ENCODE measurements at places on chromosomes 7 and 10.

GRCh38 chr10:9198611-9199010 is 1144.1 kb downstream of the GATA3 start:
- DNase-seq: peak; percentile 81

- no peak for DNase-seq
Measured at GRCh38 chr10:1402016-1402770, 335.1 kb downstream of the ADARB2 start.

- DNase-seq: peak; percentile 86
Measured at GRCh38 chr10:74292871-74293427, 141.9 kb downstream of the ADK start.

DNA sequence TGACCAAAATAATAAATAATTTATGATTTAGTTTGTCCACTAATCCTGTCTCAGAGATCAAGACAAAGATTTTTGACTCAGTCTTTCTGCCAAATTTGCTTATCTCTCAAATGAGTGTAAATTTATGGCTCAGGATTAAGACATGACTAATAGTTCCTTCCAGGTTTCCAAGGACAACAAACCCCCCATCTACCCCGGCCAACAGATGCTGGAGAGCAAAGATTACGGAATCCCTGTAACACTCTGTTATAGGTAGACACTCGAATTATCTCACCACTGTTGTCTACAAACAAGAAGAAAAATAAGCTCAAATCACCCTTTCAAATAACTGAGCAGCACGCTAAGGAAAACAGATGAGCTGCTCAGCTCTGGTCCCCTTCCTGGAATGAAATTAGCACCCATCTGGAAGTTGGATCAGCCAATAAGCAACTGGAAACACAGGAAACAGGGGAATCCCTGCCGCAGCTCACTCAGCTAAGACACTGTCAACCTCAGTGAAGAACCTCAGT is 56.8 kb upstream of the SVIL start:
- peak; percentile 60 for DNase-seq

GRCh38 chr10:88070080-88070880 is 206.9 kb downstream of the PTEN start:
- no peak for DNase-seq

DNA sequence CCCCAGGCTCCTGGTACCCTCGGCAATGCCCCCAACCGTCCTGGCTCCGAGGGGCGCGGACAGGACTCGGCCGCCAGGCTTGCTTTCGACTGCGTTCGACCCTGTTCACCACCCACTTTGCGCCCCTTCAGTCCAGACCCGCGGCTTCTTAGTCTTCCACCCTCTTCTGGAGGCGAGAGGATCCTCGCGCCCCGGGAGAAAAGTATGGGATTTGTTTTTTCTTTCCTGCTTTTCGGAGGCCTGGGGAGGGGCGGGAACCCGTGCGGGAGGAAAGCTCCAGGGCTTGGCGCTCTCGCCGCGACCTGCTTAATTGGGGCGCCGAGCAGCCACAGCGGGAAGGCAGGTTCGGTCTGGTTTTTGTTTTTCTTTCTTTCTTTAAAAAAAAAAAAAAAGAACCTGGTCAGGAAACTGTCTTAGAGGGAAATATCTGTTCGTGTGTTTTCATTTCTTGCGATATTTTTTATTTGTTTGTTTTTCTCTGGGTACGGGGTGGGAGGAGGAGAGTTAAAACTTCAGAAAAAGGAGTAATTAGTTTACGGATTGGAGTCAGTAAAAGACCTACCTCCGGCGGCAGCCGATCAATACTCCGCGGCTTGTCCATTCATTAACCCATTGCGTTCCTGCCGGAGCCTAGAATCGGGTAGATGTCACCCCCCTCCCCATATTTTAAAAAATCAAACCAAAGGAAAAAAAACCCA is 1.6 kb downstream of the EMX2 start:
- peak; percentile 33 for DNase-seq

DNA sequence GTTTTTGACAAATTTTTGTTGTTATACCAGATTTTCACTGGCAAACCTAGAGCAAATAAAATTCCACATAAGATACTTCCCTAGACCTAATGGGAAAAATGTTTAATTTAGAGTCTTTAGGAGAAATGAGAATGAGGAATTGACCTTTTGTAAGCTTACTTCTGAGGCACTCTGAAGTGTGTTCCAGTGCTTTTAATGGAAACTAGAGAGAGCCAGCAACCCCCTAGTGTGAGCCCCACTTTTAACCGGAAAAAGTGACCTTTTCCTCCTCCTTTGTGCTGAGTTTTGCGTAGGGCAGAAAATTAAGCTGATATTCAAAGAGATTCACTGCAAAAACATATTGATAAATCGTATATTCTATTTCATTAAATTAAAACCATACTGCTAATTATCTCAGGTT is 5.2 kb downstream of the IKZF1 start:
- no peak for DNase-seq

DNA sequence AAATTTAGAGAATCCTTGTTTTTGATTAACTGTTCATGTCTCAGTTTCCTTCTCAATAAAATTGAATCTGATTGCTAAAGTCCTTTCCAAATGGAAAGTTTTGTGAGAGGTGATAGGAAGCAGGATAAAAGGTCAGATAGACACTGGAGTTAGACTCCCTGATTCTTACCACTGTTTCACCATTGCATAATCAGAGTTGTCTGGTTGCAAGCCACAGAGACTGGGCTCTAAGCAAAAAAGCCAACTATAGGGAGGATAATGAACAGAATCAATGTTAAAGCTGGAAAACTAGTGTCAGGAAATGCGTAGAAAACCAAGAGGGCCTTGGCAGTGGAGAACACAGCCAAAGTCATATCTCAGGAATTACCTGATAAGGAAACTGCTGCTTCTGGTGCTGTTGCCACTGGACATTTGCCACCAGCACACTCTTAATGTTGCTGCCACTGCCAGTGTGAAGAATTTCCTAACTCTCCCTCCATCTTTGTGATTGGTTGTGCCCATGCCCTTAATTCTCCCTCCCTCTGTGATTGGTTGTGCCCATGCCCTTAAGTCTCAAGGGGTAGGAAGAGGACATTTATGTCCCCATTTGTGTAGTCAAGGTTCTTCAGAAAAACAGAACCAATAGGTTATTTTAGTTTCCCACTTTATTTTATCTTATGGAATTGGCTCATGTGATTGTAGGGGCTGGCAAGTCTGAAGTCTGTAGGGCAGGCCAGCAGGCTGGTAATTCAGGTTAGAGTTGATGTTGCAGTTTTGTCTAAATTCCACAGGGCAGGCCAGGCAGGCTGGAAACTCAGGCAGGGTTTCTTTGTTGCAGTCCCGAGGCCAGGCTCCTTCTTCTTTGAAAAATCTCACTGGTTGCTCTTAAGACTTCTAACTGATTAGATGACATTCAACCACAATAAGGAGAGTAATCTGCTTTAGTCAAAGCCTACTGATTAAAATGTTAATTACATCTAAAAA is 639.0 kb downstream of the REEP3 start:
- no peak for DNase-seq

DNA sequence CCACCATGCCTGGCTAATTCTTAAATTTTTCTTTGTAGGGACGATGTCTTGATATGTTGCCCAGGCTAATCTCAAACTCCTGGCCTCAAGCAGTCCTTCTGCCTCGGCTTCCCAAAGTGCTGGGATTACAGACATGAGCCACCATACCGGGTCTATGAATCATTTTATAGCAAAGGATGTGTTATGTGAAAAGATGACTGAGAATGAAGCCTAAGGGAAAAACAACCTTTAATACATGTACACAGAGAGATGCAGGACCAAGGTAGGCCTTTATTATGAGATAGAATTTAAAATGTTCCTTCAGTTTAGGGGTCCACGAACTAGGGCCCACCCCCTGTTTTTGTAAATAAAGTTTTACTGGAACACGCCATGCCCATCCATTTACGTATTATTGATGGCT is 41.0 kb downstream of the UBE2H start:
- DNase-seq: no peak

GRCh38 chr7:141641876-141642275 is 60.1 kb downstream of the DENND11 start:
- no peak for DNase-seq

GRCh38 chr10:117830787-117831212 is 215.9 kb downstream of the RAB11FIP2 start:
- no peak for DNase-seq

DNA sequence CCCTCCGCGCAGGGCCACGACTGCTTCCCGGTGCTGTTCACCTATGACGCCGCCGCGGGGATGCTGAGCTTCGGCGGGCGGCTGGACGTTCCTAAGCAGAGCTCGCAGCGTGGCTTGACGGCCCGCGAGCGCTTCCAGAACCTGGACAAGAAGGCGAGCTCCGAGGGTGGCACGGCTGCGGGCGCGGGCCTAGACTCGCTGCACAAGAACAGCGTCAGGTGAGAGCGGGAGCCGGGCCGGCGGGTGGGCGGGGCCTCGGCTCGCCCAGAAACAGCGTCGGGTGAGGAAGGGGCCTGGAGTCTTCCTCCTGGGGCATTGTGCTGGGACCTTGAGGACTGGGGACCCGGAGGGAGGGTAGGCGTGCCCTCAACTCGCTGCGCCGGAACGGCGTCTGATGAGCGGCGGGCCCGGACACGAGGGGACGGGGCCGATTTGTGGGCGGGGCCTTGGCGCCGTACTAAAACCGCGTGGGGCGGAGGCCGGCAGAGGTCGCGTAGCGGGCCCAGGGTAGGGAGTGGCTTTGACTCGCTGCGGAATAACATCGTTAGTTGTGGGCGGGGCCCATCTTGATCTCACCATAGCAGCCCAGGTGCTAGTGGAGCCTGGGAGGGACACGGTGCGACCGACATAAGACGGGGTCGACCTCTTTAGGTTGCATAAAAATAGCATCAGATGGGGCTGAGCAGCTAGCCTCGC is 15.6 kb downstream of the PDAP1 start:
- peak; percentile 43 for DNase-seq

- peak; percentile 32 for DNase-seq
Measured at GRCh38 chr10:70970830-70971229, 82.5 kb upstream of the PCBD1 start.

DNA sequence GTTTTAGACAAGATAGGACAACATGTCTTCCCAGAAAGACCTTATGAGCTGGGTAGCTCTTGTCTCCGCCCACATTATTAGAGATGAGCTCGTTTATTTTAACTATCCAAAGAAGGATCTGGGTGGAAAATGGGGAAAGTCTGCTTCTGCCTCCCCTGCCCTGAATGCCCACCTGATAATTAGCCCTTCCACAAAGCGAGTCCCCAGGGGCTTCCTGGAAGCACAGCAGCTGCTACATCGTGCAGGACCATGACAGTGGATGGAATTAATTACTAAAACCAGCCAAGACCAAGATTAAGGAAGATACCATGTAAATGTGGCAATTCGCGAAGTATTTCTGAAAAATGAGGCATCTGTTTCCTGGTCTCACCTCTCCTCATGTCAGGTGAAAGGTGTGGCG is 374.4 kb downstream of the PAXIP1 start:
- no peak for DNase-seq

DNA sequence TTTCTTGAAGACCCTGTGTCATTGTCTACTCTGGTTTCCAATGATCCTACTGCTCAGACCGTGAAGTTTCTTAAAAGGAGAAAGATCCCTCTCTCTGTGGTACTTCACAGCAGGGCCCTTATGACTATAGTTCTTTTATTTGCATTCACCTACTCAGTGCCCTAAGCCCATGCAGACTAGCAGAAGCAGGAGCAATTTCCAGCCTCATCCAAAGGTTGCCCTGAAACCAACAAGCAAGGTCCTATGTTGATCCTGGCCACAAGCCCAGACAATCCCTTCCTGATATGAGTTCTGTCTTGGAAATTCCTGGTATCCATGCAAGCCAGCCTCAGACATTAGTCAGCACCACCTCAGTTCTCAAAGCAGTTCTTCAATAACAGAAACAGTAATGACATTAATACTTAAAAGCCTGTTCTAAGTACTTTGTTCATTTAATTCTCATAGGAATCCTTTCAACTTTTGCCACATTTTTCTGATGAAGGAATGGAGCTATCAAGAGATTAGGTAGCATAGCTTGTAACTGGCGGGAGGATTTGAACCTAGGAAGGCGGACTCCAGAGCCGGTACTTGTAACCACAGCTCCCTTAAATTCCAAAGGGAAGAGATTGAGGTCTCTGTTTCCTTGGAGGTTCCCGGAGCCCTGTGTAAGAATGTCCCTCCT is 58.1 kb upstream of the ST8SIA6 start:
- DNase-seq: peak; percentile 99

- DNase-seq: peak; percentile 90
Measured at GRCh38 chr10:26780793-26781601, 79.8 kb downstream of the ABI1 start.

DNA sequence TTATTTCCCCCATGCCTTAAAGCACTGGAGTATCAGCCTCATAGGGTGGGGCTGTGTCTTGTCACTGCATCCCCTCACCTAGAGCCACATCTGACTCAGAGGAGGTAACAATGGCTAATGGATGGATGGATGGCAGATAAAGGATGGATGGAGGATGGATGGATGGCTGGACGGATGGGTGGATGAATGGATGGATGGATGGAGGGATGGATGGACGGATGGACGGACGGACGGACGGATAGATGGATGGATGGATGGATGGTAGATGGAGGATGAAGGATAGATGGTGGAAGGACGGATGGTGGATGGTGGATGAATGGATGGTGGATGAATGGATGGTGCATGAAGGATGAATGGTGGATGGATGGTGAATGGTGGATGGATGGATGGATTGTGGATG is 77.2 kb downstream of the PDGFA start:
- DNase-seq: no peak

DNA sequence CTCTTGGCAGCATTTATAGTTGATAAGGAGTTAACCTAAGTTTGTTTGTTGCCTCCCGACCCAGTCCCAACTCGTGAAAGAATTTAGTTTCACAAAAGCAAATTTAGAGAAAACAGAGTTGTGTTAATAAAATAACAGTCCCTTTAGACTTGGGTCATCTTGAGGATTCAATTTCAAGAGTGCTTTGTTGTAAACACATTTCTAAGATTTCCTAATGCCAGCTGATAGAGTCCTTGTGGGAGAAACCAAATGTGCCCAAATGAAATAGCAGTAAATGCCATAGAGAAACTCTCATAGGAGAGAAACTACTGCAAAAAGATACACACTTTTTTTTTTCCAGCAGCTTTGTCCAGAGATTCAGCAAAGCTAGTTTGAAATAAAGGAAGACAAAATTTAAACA is 211.3 kb upstream of the BMPER start:
- DNase-seq: no peak

- DNase-seq: peak; percentile 8
Measured at GRCh38 chr7:40105879-40106473, 28.4 kb downstream of the MPLKIP start.

DNA sequence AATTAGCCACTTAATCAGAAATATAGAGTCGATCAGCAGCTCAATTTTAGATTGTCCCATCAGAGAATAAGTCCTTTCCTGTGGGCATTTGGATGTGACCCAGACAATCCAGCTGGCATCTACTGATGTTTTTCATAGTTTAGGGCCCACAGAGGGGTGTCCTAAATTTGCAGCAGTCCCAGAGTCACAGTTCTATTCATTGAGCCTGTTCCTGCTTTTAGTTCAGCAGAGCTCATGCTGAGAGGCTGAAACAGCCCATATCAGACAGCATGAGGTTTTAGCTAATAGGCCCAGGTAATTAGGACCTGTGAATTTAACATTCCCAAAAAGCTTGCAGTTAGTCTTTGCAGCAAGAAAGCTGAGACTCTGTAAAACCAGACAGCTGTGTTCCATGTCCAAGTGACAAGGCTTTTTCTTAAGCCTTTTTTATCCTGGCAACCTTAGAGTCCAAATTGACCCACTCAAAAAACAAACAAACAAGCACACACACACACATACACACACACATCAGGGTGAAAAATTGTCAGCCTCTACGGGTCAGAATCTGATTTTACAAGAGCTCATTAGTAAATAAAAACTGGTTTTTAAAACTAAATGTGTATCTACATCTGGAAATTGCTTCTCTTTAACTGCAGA is 33.7 kb downstream of the ANKIB1 start:
- DNase-seq: no peak

Data from fibroblast of skin of abdomen (primary cell).